ENCODE measurements at places on chromosomes 3 and 15.

GRCh38 chr15:63870043-63870394 is 36.3 kb upstream of the HERC1 start:
- no peak for DNase-seq

GRCh38 chr15:80476036-80476435 is 71.9 kb downstream of the ARNT2 start:
- no peak for DNase-seq

DNA sequence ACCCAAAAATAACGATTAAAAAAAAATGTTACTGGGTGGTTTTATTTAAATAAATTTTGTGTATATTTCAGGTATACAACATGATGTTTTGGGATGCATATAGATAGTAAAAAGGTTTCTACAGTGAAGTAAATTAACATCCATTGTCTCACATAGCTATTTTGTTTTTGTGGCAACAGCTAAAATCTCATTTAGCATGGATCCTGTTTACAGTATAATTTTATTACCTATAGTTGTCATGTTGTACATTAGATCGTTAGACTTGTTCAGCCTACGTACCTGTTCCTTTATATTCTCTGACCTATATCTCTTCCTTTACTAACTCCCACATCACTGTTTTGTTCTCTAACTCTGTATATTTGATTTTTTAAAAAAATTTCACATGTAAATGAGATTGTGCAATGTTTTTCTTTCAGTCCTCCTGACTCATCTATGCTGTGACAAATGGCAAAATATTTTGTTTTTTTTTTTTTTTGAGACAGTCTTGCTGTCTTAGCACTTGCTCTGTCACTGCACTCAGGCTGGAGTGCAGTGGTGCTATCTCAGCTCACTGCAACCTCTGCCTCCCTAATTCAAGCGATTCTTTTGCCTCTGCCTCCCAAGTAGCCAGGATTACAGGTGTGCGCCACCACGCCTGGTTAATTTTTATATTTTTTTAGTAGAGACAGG is 45.6 kb downstream of the OIP5 start:
- DNase-seq = no peak

DNA sequence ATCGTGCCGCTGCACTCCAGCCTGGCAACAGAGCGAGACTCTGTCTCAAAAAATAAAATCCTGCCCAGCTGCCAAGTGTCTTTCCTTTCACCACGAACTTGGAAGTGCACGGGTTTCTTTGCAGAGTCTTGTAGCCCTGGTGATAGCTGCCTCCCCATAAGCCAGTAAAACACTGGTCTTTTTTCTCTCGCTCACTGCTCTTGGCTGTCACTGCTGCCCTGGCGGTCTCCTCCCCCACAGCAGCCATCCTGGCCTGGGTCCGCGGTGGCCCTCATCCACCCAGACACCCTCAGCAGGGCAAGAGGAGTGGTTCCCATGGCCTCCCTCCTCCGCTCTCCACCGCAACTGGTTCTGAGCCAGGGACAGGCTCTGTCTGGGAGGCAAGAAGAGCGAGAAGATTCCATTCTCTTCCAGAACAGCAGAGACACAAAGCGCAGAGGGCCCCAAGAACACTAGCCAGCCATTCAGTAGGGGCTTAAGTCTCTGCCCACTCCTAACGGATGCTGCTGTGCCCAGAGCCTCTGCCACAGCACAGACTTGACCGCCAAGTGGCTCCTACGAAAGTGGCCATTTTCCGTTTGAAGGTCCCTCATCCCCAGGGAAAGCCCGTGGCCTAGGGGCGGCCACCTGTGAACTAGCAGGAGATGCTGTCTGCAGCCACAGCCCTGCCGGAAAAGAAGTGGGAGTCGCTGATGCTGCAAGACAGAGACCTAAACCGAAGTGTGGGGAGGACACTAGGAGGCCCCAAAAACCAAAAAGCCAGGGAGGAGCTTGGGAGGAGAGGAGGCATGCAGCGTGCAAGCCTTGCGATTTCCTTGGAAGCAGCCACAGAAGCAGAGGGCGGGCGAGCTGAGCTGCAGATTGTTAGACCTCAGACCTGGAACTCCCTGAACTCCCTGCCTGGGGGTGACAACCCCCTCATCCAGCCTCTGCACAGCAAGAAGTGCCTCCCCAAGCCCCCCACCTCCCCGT is 44.1 kb downstream of the KLHL25 start:
- no peak for DNase-seq

DNA sequence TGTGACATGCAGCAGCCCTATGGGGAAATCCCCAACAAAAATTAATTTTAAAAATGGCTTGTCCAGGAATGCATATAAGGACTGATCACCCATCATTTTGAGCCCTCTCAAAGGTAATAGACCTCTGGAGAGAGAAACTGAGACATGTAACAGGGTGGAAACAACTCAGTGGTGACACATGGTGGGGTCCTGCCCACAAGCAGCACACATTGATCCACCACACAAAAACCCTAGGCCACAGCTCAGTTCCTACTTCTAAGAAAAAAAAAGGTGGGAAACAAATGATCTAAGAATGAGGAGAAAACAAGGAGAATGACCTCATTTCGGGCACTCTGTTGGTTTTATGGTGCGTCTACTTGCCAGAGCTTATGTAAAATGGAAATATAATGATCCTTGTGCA is 1.9 kb upstream of the SLC41A3 start:
- DNase-seq = no peak

- no peak for DNase-seq
Observed at GRCh38 chr15:99978426-99978825, 245.2 kb upstream of the LYSMD4 start.

GRCh38 chr3:184618811-184619210 is 57.2 kb downstream of the EPHB3 start:
- DNase-seq = no peak

- DNase-seq = no peak
Observed at GRCh38 chr15:49415638-49416037, 7.4 kb upstream of the FGF7 start.

DNA sequence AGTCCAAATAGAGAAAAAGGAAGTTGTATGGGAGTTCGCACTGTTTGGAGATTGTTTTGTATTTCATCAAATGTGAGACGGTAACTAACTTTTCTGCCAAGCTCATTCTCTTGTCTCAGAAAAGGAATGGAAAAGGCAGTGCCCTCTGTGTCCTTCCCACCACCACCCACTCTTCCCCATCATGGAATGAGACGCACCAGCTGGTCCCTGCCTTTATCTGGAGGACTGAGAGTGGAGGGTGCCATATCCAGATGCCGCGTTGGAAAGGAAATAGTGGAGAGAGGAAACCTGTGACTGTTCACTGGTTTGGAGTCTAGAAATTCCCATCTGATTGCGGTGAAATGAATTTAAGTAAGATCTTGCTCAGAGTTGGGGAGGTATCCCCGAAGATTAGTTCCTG is 3.7 kb upstream of the CCK start:
- no peak for DNase-seq

DNA sequence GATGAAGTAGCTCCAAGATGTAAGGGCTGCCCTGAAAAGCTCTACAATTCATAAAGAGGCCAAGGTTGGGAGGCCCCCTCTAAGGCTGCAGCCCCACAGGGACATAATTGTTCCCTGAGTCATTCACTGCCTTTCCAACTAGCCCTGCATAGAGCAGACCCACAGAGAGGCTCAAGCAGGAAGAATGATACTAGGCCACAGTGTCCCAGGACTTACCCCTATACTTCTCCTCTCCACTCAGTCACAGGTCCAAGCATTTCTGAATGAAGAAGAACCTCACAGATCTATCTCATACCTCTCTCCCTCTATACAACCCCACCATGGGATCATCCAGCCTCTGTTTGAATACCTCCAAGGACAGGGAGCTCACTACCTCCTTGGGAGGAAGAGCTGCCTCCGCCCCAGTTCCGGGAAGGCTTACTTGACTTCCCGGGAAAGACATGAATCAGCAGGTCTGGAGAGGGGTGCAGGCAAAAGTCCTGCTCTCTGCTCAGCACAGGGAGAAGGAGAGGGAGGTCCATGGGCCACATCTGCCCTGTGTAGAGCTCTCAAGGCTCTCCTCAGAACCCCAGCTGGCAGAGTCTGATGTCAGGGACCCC is 6.9 kb upstream of the SKIC8 start:
- DNase-seq = no peak

- DNase-seq = no peak
Observed at GRCh38 chr3:112965656-112966055, 9.2 kb downstream of the CD200R1 start.

- no peak for DNase-seq
Observed at GRCh38 chr15:63082366-63082765, 39.3 kb upstream of the LACTB start.

DNA sequence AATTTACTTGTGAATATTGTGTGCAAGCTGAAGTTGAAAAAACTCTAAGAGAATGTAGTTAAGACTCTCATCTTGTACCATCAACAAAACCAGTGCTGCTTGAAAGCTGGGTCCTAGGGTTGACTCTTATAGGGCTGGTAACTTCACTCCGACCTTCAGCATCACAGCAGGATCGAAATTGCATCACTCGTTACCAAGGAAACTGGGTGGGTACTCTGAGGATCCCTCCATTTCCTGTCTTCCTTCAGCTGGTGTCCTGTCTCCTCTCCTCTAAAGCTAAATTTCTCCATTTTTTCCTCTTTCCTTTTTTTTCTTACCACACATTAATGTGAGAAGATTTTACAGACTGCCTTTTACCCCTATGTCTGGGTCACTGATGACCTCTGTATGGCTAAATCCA is 3.0 kb upstream of the APH1B start:
- no peak for DNase-seq

DNA sequence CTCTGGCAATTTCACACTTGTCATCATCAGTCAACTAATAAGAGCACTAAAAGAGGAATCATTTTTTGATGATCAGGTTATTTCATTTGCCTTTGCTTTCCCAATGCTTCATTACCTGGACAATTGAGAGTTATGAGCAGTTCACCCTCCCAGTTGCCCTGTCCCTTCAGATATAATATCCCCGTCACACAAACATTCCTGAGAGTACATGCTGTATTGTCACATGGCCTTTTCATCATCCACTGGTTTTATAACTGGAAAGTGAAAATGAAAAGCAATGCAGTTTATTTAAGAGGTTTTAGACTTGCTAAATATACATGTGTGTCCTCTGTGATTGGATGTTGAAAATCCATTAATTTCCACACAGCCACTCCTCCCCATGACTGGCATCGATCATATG is 9.0 kb downstream of the RORA start:
- DNase-seq = no peak
